ENCODE measurements at places on chromosomes 1 and 21.

GRCh38 chr1:3034162-3034561 lies 12.9 kb downstream of the ACTRT2 start:
- DNase-seq, result no peak

DNA sequence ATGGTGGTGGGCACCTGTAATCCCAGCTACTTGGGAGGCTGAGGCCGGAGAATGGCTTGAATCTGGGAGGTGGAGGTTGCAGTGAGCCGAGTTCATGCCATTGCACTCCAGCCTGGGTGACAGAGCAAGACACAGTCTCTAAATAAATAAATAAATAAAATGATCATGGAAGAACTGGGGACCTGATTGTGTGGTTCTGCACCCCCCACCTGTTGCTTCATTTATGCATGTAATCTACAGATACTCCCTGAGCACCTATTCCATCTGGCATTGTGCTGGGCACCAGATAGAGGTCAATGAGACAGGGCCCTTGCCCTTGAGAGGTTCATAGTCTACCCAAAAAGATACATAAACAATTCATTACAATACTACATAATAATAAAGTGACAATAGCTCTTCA lies 11.0 kb upstream of the RHBG start:
- no peak for DNase-seq

- no peak for DNase-seq
Measured at GRCh38 chr1:108179018-108179417, 21.1 kb downstream of the SLC25A24 start.

- no peak for DNase-seq
Measured at GRCh38 chr1:205248793-205249601, 21.3 kb downstream of the TMCC2 start.

GRCh38 chr1:83829106-83829505 lies 169.8 kb downstream of the TTLL7 start:
- DNase-seq, result no peak

- no peak for DNase-seq
Measured at GRCh38 chr1:111660204-111661150, 40.9 kb downstream of the RAP1A start.

DNA sequence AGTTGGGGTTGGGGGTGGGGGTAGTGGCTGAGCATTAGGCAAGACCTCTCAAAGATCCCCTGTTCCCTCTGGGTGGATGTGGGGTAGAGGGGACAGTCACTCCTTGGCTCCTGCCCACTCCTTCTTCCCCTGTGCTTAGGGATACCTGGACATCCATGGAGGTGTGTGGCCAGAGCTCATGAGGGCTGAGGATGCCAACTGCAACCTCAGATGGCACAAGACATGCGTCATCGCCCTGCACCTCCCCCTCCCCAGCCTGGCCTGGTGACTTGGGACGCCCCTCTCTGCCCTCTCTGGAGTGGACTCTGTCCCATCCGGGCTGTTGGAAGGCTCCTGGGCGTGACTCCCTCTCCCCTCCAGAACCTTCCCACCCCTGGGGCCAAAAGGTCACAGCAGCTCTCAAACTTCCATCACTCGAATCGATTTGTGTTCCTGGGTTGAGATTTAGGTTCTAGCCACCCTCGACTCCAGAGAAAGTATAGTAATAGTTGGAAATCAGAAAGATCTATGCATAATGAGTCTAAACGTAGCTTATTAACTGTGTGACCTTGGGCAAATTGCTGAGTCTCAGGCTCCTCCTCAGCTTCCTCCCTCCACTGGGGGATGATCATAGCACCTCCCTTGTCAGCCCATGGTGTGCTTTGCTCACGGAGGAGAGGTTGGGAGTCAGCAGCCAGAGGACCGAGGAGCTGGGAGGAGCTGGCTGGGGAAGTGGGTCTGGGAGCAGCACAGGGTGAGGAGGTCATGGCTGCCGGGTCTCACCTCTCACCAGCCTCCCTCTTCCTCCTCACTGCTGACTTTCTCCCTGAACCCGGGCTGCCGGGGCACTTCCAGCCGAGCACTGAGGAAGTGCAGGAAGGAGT lies 2.2 kb upstream of the PTPN7 start:
- DNase-seq, result no peak

DNA sequence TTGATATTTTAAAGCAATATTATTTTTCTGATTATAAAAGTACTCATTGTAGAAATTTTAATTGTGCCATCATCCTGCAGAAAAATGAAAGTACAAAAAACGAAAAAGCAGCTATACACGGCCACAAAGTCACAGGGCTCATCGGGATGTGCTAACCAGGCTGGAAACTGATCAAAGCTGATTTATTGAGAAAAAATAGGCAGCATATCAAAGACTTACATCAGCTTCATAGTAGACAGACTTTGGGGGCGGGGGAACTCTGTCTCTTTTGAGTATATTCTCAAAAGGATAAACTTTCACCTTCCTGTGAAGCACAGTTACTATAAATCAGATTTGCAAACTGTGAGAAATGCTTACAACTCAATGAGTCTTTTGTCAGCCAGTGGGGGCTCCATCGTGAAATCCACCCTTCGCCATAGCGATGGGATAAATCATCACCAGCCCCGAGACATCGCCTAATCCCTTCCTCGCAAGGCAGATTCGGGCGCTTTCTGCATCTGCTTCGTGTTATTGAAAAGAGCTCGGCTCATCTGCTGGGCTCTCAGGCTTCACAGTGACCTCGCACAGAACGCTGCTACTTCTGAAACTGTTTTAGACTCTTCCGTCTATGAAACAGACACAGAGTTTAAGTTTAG lies 69.2 kb upstream of the ERG start:
- no peak for DNase-seq

DNA sequence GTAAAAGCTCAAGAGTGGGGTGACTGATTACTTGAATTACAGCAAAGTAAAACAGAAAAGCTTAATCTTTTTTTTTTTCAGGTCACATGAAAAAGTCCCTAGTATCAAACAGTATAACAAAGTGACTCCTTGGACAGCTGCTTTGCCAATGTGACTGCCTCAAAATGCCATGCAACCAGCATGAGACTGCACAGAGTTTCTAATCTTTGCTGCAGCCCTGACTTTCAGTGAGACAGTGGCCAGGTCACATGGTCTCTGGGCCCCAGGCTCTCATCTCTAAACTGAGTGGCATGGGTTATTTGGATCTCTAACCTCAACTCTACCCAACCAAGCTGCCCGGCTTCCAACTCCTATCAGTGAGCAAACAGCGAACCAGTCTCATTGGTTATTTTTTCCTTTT lies 169.0 kb downstream of the VAV3 start:
- no peak for DNase-seq

DNA sequence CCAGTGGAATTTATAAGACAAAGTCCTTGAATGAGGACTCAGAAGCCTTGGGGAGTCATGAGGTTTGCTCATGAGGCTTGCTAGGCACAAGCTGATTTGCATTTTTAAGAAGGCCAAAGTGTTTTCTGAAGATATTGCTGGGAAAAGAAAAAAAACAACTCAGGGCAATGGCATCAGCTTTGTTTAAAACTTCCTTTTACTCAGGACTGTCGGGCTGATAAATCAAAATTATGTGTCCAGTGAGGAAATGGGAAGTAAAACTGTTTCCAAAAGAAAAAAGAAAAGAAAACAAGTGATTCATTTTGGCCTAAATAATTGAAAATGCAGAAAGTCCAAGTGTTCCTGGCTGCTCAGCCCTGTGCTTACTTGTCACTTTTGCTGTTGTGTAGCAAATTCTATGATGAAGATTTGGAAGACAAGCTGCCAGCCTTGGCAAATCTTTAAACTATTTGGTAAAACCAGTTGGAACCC lies 282.4 kb downstream of the HLX start:
- DNase-seq, result no peak

- no peak for DNase-seq
Measured at GRCh38 chr1:228270032-228270431, 62.2 kb downstream of the OBSCN start.

- DNase-seq, result no peak
Measured at GRCh38 chr1:111370871-111371270, 56.7 kb downstream of the OVGP1 start.

DNA sequence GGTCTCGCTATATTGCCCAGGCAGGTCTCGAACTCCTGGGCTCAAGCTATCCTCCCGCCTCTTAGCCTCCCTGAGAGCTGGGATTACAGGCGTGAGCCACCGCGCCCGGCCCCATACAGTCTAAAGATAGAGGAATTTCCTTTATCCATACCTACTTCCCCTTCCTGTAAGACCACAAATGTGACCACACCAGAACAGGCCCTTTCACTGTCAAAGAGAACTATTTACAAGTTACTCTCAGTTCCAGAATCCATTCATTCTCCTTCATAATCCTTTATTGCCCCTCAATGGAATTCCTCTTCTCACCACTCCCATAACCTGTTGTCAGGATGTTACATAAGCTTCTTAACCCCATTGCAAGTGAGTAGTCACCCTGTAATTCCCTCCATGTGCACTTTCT lies 26.3 kb upstream of the SLC5A9 start:
- DNase-seq, result no peak

GRCh38 chr21:37849506-37850102 lies 66.7 kb downstream of the KCNJ6 start:
- DNase-seq, result no peak

DNA sequence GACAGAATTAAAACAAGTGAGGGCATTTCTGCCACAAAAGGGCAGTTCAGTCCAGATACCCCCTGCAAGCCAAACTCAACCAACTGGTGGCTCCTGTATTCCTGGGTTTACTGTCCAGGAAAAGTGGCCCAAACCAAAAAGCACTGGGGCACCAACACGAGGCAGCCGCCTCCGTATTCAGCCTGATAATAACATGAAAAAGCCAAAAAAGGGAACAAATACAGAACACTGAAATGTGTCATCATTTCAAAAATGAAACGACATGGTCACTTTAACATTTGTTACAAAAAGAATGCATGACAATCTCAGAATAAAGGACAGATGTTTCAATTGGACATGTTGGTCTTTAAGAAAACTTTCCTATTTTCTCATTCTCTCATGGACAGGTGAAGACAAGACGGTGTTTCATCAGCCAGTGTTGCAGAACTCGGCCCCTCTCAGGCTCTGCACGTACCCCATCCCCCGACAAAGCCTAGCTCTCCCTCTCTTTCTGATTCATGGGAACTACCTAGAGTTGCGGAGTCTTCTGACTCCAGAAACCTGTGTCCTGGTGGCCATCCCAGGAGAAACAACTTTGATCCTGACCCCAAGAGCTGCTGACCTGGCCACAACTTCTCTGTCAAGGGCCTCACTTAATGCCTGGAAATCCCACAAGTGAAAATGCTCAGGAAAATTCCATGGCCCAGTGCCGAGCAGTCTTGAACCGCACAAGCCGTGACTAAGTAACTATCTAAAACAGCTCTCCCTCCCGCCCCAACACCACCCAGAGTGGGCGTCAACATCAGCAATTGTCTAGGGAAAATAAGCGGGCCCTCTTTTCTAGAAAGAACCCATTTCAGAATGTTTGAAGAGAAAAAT lies 27.1 kb downstream of the ZBTB17 start:
- DNase-seq, result no peak

GRCh38 chr1:110455151-110455550 lies 4.2 kb downstream of the PROK1 start:
- DNase-seq, result no peak

DNA sequence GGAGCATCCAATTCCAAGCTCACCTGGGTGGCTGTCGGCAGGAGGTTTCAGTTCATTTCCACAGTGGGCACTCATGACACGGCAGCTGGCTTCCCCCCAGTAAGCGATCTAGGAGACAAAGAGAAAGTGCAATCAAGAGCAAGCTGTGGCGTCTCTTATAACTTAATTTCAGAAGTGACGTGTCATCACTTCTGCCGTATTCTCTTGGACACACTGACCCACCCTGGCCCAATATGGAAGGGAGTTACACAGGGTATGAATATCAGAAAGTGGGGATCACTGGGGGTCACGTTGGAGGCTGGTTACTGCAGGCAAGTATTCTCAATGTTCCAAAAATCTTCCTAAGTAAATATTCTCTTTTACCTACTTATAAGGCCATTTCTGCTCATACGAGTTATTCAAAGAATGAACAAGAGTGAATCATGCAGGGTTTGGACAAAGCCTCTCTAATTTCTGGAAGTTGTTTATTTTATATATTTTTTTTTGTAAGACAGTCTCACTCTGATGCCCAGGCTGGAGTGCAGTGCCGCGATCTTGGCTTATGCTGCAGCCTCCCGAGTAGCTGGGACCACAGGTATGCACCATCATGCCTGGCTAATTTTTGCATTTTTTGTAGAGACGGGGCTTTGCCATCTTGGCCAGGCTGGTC lies 46.5 kb upstream of the GREM2 start:
- no peak for DNase-seq

DNA sequence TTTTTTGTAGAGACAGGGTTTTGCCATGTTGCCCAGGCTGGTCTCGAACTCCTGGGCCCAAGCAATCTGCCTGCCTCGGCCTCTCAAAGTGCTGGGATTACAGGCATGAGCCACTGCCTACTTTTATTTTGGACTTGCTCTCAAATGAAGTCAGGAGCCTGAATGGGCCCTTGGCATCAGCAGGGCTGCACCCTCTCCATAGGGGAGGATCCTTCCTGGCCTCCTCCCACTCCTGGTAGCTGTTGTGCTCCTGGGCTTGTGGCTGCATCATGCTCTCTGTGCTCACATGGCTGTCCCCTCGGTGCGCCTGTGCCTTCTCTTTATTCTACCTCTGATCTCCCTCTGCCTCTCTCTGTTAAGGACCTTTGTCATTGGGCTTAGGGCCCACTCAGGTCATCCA lies 46.4 kb upstream of the DISP3 start:
- no peak for DNase-seq

- DNase-seq, result no peak
Measured at GRCh38 chr21:35777081-35777480, 283.2 kb downstream of the SETD4 start.

GRCh38 chr1:185846672-185847444 lies 112.7 kb downstream of the HMCN1 start:
- no peak for DNase-seq

DNA sequence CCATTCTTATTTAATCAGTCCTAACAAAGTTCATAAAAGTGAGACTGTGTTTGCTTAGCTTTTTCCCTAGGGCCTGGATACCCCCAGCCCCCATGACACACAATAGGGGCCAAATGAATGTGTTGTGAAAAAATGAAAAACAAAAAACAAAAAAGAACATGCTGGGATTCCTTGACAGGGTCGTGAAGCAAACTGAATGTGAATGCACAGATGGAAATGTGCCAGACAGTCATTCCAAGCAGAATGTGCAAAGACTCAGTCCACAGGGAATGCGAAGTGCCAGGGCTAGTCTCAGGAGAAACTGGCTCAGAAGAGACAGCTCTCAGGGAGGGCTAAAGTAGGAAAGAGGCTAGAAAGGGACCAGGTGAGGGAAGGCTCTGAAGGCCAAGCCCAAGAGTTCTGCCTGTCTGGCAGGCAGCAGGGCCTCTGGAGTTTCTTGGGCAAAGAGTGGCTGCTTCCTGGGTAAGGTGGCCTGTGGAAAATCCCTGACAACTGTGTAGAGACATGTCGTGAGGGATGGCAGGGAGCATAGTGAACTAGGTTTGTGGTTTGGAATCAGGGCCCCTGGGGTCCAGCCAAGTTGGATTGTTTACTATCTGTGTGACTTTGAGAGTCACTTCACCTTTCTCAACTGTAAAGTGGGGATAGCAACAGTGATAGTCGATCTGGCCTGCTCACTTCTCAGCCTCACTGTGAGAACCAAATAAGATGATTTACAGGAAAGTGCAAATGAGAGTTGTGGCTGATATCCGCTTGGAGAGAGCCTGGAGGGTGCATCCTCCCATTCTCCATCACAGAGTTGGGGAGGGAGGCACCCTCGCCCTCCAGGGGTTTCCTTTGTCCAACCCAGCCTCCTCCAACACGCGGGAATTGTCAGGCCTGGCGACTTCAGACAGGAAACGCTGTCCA lies 1.2 kb upstream of the ADAM15 start:
- no peak for DNase-seq

GRCh38 chr1:104932949-104933679 lies 1183.4 kb downstream of the AMY1C start:
- DNase-seq, result no peak

GRCh38 chr1:181630838-181631237 lies 147.5 kb downstream of the CACNA1E start:
- DNase-seq, result no peak

- no peak for DNase-seq
Measured at GRCh38 chr1:183247484-183247883, 61.4 kb downstream of the LAMC2 start.

Measured in NCI-H1436 treated with DMSO at 0.1 percent for 48 hours (cell line).